ENCODE measurements at places on chromosomes 1 and 21.

GRCh38 chr1:165144757-165145397 is 211.6 kb downstream of the LMX1A start:
- peak; percentile 67 for DNase-seq

DNA sequence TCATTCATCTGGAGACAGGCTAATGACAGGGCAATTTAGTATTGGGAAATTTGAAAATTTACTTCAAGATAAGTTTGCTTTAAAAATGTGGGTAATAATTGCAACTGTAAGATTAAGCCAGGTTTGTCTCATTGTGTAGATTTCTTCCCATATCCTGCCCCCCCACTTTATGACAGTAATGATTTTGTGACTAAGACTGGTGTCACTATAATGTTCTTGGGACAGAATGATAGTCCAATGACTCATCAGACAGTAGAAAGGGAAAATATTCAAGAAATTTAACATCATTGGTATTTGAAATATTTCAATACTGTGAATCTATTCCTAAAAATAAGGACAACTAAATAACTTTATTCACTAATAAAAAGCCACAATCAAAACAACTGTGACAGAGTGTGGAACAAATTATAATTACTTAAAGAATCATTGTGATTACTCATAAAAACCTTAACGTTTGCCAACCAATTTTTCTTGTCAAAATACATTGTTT is 36.7 kb downstream of the FH start:
- no peak for DNase-seq

DNA sequence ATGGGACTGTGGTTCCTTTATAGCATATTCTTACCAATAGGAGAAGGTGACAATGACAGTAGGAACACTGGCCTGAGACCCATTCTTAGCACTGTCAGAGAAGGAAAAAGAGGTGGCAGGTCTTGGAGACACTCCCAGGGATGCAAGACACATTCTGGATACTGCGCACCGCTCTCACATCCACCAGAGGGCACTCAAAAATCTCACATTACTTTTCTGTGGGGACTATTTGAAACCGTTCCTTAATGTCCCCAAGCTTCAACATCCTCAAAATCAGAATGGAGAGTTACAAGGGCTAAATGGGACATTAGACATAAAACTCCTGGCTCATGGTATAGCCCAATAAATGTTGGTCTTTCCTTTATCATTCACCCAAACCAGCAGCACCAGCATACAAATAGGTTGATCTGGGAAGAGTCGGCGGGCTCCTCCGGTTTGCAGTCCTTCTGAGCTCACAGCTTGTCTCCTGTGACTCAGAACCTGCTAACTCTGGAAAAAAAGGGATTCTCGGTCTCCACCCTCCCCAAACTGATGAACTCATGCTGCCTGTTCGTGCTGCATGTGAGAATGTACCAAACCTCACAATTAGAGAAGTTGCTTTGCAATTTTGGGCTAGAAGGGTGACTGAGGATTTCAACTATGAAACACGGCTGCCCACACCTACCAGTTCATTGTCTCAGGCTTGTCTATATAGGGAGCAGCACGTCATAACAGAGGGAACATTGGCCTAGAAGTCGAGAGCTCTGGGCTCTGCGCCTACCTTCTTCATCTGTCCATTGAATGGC is 40.2 kb downstream of the IL12RB2 start:
- DNase-seq: peak; percentile 43

DNA sequence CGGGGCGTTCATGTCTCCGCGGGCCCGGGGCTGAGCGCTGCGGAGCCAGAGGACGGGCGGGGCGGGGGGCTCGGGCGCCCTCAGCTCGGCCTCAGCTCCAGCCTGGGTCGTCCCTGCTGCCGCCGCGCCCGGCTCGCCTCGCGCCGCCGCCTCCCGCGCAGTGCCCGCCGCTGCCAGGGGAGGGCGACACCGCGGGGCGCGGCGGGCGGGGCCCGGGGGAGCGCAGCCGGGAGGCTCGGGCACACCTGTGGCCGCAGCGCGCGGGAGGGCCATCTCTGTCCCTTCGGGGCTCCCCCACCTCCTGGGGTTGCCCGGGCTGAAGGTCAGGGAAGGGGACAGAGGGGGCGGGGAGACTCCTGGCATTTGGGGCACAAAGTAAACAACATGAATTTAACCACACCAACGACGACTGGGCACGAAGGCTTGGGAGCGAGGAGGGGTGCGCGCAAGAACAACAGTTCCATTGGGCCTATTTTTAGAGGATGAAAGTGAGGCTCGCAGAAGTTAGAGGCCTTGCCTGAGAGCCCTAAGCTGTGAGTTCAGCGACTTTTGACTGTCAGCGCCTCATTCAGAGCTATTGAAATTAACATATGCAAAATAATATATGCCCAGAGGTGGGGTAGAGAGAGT is at the start of gene FAM131C:
TSS of gene FAM131C (minus strand) at position 162 of the 630 bp plus-strand sequence. CDS start 209 bp downstream, outside the sequence.
- no peak for DNase-seq

DNA sequence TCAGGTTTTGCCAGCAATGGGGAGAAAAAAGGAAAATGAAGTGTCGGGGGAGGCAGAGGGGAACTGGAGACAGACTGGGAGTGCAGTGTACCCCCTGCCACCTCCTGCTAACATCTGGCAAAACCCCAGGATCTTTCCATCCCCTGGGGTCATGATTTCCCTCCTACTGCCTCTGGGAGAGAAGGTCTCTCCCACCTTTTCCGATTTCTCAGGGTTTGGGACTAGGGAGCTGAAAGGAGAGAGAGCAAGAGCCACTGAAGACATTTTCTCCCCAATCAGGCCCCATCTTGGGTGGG is 5.1 kb downstream of the FHL3 start:
- no peak for DNase-seq

DNA sequence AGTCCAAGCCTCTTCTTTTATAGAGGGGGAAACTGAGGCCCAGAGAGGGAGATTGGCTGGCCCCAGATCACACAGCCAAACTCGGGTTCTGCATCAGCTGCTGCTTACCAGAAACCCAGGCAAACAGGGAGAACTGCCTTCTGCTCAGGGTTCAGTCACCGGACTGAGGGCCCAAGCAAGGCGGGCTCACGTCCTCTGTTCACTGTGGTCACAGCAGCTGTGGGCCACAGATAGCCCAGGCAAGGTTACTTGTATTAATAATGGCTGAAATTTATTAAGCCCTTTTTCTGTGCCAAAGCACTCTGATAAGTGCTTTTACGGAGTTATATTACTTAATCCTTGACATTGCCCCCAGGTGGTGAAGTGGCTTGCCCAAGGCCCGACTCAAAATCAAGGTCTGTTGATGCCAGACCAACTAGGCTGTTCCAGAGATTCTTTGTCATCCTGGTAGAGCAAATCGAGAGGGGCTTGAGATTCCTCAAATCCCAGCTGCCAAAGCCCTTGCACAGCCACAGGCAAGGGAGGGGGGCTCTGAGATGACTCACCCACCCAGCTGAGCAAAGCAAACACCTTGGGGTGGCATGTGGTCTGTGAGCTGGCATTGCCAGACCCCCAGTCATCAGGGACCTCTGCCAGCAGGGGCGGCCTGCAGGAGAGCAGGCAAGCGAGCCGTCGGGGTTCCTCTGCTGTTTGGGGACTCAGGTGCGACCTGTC is 36.5 kb downstream of the EPHB2 start:
- DNase-seq: no peak

GRCh38 chr1:220748936-220749335 is 814 bp downstream of the MTARC2 start:
- DNase-seq: no peak

DNA sequence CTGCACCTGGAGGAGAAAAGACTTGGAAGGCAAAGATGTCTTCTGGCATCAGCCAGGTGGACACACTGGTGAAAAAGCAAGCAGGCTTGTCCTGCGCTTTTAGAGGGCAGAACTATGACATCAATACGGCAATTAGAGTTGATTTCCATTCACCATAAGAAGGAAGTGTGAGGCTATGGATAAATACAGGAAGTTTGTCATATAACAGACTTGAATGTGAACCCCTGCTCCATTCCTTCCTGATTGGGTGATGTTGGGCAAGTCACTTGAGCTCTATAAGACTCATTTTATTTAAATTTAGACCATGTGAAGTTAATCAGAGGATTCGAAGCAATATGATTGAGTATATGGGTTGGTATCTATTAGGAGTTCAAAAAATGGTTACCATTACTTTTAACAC is 137.8 kb downstream of the PLPP3 start:
- no peak for DNase-seq

GRCh38 chr1:64392109-64392508 is 77.8 kb upstream of the CACHD1 start:
- no peak for DNase-seq

GRCh38 chr1:245690156-245690690 is 535.4 kb downstream of the KIF26B start:
- DNase-seq: no peak

- no peak for DNase-seq
Observed at GRCh38 chr1:14844923-14845617, 246.6 kb downstream of the KAZN start.

DNA sequence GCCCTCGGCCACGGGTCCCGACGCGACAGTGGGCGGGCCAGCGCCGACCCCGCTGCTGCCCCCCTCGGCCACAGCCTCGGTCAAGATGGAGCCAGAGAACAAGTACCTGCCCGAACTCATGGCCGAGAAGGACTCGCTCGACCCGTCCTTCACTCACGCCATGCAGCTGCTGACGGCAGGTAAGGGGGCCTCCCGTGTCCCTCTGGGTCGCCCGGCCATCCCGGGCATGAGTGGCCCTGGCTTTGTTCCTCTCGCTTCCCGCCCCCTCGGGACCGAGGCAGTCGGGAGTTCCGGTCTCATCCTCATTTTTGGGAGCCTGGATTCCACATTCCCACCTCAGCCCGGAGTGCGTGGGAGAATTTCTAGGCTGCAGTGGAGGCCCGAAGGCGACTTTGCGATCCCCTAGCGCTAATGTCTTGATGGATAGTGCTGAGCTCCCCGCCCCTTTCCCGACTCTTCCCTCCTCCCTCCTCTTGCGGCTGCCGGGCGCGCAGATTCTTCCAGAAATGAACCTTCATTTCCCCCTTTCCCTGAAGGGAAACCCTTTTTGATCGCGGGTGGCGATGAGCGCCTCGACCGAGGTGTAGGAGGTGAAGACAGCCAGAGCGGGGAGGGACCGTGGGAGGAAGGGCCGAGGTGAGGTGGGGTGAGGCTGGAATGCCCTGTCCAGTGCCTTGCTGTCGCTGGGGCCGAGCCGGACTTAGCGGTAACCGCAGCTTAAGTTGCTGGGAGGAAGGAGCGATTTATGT is 705 bp downstream of the KHDRBS1 start:
- DNase-seq: peak; percentile 36

DNA sequence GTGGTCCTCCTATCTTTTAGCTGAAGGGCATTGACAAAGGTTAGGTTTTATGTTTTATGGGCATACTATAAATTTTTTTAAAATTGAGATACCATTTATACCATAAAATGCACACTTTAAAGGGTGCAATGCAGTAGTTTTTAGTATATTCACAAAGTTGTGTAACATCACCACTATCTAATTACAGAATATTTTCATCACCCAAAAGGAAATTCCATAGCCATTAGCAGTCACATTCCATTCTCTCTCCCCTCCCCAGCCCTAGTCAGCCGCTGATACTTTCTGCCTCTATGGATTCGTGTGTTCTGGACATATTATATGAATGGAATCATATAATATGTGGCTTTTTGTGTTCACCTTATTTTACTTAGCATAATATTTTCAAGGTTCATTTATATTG is 135.8 kb upstream of the B3GALT2 start:
- no peak for DNase-seq

DNA sequence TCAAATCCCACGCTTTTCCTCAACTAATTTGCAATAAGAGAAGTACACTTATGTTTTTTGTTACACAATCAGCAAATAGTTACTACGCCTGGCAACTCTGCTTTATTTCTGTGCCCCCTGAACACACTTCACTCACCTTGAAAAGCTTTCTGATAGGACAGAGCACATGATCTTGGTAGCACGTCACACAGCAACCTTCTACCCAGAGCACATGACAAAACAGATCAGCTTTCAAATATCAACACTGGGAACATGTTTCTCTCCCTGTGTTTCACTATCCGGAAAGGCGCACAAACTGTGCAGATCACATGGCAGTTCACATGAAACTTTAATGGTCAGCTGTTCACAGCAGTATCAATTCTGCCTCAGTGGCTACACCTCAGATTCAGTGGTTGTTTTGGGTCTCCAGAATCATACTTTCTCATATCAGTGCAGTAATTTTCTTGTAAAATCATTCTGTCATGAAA is 2.2 kb downstream of the SLC19A2 start:
- DNase-seq: no peak

GRCh38 chr1:32749771-32750170 is 47.2 kb upstream of the SYNC start:
- no peak for DNase-seq

- DNase-seq: no peak
Observed at GRCh38 chr21:34351786-34352241, 12.0 kb upstream of the KCNE2 start.

DNA sequence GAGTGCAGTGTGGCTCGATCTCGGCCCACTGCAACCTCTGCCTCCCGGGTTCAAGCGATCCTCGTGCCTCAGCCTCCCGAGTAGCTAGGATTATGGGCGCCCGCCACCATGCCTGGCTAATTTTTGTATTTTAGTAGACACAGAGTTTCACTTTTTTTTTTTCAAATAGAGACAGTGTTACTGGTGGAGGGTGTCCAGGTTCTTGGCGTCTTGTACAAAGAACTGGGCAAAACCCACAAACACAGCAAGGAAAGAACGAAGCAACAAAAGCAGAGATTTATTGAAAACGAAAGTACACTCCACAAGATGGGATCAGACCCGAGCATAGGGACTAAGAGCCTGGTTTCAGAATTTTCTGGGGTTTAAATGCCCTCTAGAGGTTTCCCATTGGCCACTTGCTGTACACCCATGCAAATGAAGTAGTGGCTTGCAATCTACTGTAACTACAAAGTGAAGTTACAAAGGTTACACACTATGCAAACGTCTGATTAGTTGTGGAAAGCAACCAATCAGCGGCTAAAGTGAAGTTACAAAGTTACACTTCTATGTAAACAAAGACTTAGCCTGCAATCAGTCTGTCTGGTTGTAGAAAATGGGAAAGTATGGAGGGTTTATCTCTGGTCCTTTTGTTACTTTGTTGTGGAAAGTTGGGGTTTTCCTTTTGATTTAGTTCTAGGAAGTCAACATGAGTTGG is 199.1 kb downstream of the DYRK1A start:
- no peak for DNase-seq

- DNase-seq: no peak
Observed at GRCh38 chr1:20061866-20062265, 8.1 kb upstream of the PLA2G5 start.

DNA sequence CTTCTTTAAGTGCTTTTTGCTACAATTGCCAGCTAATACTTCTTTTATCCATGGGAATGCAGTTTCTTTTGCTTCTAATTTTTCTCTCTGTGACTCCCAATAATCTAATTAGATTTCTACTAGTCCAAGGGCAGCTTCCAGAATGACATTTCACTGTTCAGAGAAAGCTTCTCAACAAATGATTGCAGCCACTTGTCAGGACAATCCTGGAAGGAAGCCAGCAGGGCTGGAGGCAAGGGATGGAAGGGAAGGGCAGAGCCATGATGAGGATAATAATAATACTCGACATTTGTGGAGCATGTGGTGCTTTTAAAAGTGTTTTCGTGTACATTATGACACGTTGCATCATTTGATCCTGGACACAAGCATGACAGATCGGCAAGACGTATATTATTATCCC is 19.4 kb downstream of the F11R start:
- no peak for DNase-seq

Data from right renal cortex interstitium (tissue), 3 donors.